ENCODE measurements at places on chromosomes 5 and 9. TPM values are rescaled to one million over a fixed set of nuclear protein-coding genes. Genes with fewer than 3 reads are reported as not detected.

The CYLC2 gene
- not detected for total RNA-seq

The TLR4 gene
- not detected for total RNA-seq

The CDH18 gene
- not detected for total RNA-seq

The PCDHA9 gene
- total RNA-seq, result not detected

The EIF4EBP3 gene
- 9.7 TPM for total RNA-seq

The PLAC8L1 gene
- 0.48 TPM for total RNA-seq

The CBY3 gene
- 0.44 TPM for total RNA-seq

The F2RL1 gene
- total RNA-seq, result 0.89 TPM

The TEK gene
- total RNA-seq, result not detected

The NPR3 gene
- total RNA-seq, result not detected

The IL31RA gene
- total RNA-seq, result not detected

The PITX1 gene
- not detected for total RNA-seq

The TAL2 gene
- total RNA-seq, result not detected

Measured in activated CD4-positive, alpha-beta T cell treated with anti-CD3 and anti-CD28 coated beads, Interleukin-2, amount 10 ng/mL, durations not matched to agents 7 days and 5 days (primary cell).